ENCODE measurements at places on chromosomes 1 and 21.

- DNase-seq = no peak
These were observed 83.9 kb downstream of the ASTN1 start for GRCh38 chr1:177080564-177080963.

- peak; percentile 12 for DNase-seq
These were observed at the start of gene CYP2J2 for GRCh38 chr1:59926381-59927123. CYP2J2 (minus strand) TSS chr1:59926773; CDS start chr1:59926746, 27 bp downstream.

GRCh38 chr1:52907068-52907811 is 14.3 kb downstream of the ECHDC2 start:
- DNase-seq = no peak

GRCh38 chr1:64228167-64228957 is 24.9 kb downstream of the UBE2U start:
- DNase-seq = no peak

DNA sequence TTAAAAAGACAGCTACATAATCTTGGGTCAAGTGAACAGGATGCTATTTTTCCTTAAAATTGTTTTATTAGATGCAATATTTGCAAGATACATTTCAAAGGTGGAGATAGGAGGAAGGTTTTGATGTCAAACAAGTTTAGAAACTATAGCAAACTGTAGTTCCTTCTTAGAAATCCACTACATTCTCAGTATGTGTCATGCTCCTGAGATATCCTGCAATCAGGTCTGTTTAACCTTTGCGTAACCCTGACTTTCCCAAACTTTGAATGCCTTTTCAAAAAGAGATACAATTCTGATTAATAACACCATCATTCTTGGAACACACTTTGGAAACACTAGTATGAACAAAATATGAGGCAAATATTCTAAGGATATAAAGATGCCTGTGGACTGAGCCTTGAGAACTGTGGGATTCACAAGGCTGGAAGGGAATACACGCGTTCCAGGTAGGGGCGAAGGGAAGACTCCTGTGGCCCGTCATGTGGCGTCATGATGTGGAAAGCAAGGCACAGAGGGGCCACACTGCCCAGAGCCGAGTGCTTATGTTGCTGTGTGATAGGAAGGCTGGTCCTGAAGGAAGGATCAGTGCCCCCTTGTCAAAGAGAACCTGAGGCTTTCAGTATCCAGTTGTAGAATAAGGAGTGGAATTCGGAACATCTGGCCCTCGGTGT is 19.6 kb upstream of the TARBP1 start:
- DNase-seq = no peak

- no peak for DNase-seq
These were observed 1.9 kb downstream of the PSMB4 start for GRCh38 chr1:151401125-151401788.

DNA sequence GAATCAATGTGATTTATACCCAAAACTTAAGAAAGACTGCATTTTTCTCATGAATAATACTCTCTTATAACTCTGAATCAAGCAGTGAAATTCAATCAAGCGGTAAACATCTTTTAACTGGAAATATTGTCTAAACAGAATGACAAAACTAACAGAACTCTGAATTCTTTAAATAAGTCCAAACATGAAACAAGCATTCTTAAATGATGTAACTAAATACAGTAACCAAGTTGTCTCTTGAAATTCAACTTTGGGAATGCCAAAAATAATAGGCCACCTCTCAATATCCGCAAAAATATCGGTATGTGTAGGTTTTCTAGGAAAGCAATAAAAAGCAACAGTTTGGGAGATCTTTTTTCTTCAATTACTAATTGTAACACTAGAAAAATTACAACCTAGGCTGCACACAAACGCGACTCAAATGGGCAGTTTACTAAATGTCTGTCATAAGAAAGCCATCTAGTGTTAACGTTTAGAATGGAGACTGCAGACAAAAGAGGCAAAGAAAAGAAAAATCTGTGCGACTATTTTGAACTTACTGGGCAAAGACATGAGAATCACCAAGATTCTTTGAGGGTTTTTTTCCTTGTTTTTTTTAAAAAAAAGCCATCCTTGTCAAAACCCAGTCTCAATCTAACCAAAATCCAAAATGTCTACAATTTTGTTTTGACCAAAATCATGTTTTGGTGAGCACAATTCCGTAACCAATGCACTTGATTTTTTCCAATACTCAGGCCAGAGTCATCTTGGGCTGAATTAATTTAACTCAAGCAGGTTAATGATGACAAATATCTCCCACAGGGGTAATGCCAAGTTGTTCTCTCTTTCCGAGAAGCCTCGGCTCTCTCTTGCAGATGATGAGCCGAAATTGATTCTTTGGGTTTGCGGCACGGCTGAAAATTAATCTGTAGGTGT is 1.3 kb downstream of the SIPA1L2 start:
- DNase-seq = no peak

DNA sequence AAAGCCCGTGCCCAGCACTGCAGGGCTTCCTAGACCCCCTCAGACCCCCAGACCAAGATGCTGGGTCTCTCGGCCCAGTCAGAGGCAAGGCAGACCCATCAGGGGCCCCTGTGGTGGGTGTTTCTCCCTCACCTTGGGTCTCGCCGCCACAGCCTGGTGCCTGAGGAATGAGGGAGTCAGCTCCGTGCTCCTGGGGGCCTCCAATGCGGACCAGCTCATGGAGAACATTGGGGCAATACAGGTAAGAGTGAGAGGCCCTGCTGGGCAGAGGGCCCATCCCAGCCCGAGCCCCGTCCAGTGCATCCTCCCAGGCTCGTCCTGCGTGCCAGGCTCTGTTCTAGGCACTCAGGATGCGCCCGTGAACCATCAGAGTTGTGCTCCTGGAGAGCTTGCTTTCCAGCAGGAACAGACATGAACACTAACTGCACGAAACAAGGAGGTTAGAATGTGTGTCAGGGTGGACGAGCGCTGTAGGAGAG is 51.5 kb downstream of the KCNAB2 start:
- DNase-seq = no peak

DNA sequence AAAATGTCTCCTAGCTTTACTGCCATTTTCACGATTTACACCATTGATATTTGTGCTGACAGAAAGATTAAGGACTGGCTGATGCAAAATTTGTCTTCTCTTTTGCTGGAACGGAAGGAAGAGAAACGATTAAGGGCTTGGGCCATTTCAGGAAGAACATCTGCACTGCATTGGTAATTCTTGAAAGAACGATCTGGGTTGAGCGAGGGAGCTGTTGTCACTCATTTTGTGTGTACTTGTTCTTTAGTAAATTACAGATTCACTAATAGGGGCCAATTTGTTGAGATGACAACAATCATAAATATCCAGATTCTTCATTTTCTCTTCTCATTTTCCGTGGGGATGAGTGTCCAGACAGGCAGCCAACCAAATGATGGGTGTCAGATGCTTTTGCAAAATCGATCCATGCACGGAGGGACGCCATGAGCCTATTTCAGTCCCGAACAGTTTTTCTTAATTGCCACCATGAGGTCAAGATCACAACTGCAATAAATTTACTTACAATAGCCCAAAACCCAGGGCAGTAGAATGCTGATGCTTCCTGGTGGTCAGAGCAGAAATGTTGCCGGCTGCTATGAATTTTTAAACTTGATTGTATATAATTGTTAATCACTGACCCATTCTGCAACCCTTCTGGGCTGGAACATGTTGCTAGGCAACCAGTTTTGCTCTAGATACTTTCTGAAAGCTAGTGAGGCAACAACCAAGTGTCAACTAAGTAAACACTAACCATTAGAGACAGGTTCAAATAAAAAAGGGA is 132.4 kb upstream of the TIAM1 start:
- DNase-seq = no peak

GRCh38 chr1:85555867-85556573 is 24.5 kb upstream of the CCN1 start:
- DNase-seq = no peak

DNA sequence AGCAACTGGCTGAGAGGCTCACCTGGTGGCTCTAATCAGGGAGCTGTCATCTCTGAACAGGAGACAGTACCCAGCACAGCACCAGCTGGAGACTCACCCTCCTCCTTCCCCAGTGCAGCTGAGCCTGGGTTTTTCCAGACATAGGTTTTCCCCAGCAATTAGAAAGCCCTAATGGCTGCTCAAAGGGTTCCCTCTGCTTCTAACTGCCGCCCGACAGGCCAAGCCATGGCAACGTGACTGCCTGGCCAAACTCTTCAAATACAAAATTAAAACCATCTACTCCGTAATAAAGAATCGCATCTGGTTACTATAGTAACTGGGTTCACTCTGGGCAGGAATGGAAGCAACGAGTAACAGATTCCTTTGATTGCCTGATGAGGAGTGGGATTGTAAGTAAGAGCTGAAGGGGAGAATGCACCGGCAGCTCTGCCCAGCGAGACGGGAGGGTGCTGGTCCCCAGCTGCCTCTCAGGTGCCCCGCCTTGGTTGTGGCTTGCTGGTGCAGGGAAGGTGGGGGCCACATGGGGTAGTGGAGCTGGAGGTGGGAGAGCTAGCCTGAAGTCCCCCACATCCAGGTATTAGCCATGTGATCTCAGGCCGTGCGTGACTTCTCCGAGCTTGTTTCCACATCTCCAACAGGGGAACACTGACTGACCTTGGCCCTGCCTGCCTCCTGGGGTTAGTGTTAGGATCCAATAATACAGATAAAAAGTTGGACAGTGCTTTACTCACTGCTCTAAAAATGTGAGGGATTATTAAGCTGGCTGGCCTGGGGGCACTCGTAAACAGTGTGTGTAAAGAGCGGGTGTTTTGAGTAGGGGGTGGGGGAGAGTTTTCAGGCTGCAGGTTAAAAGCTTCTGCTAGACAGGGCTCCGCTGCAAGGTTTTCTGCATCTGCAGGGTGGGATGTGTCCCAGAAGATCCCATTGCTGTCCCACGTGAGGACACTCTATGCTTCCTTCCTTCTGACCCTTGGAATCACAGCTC is 94.2 kb downstream of the KCNN3 start:
- no peak for DNase-seq

GRCh38 chr1:210499956-210500355 is 171.3 kb downstream of the HHAT start:
- DNase-seq = no peak

GRCh38 chr1:25700144-25700523 is 83.5 kb downstream of the MAN1C1 start:
- DNase-seq = no peak

DNA sequence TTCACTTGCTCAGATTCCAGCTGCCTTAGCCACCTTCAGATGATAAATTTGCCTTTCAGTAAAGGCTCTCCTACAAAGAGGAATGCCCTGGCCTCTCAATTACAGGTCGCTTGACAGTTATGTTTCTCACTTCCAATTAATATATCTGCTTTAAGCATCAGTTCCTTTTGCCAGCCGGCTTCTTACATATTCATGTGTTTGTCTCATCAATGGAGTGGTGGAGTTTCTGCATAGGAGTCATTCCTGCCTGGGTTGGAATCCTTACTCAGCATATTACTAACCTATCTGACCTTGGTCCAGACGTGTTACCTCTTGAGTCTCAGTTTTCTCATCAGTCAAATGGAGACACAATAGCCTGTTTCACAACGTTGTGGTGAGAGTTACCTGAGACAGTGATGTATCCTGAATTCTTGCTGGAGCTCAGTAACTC is 9.4 kb upstream of the SESN2 start:
- DNase-seq = no peak

DNA sequence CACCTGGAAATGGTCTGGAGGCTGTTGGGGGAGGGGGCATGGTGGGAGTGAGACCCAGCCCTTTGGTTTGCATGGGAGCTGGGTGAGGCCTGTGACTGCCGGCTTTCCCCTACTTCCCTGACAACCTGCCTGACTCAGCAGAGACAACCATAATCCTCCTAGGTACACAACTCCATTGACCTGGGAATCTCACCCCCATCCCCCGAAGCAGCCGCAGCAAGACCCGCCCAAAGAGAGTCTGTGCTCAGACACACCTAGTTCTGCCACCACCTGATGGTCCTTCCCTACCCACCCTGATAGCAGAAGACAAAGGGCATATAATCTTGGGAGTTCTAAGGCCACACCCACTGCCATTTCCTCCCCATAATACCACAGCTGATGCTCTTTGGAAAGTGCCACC is 168.6 kb downstream of the GIPC2 start:
- DNase-seq = no peak

- DNase-seq = no peak
These were observed 704 bp downstream of the CAPZA1 start for GRCh38 chr1:112620377-112620695.

DNA sequence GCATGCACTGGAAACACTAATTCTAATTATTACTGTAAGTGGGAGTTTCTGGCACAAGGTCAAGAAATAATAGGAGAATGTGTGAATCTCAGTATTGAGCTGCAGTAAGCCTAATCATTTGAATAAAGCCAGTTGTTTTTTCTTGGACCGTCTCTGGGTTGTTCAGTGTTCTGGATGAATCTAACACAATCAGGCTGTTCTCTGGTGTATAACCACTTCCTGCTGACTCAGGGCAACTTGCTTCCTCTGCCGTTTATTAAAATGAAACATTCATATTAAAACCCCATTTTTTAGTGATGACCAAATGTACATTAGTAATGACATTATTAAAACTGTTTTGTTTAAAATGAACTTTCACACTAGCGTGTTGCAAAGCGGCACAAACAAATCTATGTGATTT is 273.1 kb upstream of the SNX7 start:
- no peak for DNase-seq

- DNase-seq = no peak
These were observed 45.2 kb downstream of the C8B start for GRCh38 chr1:56920591-56921001.

DNA sequence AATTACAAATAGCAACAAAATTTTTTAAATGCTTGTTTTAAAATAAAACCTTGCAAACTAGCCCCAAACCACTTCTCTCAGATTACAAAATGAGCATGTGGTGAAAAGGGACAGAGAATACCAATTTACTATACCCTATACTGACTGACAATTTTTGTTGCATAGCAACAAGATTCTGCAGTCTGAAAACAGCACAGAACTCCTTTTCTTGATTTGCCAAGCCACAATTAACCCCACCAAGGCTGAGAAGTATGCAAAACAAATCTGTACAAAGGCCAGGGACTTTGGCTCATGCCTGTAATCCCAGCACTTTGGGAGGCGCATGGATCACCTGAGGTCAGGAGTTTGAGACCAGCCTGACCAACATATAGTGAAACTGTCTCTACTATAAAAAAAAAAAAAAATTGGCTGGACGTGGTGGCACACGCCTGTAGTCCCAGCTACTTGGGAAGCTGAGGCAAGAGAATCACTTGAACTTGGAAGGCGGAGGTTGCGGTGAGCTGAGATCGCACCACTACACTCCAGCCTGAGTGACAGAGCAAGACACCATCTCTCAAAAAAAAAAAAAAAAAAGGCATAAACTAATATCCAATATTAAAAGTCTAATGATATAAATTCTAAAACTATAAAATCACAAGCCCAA is 21.8 kb downstream of the ENAH start:
- no peak for DNase-seq

- no peak for DNase-seq
These were observed 53.6 kb downstream of the ERG start for GRCh38 chr21:38444691-38445090.

- no peak for DNase-seq
These were observed 39.5 kb upstream of the CR2 start for GRCh38 chr1:207414606-207415108.

DNA sequence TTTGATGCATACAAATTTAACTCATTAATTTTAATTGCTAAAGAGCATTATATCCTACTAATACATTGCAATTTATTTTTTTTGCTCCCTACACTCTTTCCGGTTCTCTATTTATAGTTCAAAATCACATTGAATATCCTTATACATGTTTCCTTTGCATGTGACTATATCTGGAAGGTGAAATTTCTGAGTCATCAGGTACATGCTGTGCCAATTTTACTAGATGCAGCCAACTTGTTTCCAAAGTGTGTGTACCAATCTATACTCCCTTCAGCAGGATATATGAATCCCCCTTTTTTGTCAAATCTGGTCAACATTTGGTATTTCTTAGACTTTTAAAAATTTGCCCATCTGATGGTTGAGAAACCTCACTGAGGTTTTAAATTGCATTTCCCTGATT is 602.9 kb upstream of the CAMK1G start:
- DNase-seq = no peak

Data from T-helper 17 cell (primary cell).